ENCODE measurements at places on chromosomes 1 and 21.

DNA sequence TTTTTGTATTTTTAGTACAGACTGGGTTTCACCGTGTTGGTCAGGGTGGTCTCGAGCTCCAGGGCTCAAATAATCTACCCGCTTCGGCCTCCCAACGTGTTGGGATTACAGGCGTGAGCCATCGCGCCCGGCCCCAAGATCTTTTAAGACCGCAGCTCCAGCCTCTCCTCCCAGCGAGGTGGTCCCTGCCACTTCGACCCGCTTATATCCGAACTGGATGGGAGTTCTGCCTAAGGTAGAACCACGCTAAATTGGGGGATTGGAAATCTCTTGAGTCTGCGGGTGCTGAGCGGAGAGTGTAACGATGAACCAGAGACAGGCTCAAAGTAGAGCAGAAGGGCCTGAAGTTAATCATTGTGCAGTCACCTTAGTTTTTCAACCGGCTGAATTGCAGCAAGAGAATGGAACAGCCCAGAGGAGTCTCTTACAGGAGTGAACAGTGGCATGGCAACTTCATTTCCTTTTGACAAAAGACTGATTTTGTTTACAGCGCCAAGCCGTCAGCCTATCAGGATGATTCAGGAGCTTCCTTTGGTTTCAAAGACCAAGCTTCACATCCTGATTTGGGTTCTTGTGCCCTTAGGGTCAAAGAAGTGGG is 726 bp upstream of the CYB5R1 start:
- DNase-seq, result no peak

DNA sequence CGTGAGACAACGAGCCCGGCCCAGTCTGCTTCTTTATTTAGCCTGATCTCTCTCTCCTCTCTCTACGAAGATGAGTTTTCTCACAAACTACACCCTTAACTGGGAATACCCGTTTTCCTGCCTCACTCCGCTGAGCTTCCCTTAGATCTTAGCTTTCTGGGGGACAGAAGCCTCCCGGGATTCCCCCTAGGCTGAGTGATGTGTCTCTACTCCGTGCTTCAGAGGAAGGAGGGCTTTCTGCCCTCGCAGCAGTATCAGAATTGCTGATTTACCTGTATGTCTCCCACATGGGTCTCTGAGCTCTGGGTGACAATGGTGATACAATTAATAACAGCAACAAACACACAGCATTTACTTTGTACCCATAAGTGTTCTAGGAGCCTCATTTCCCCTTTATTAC is 1.0 kb downstream of the ZBTB17 start:
- no peak for DNase-seq

DNA sequence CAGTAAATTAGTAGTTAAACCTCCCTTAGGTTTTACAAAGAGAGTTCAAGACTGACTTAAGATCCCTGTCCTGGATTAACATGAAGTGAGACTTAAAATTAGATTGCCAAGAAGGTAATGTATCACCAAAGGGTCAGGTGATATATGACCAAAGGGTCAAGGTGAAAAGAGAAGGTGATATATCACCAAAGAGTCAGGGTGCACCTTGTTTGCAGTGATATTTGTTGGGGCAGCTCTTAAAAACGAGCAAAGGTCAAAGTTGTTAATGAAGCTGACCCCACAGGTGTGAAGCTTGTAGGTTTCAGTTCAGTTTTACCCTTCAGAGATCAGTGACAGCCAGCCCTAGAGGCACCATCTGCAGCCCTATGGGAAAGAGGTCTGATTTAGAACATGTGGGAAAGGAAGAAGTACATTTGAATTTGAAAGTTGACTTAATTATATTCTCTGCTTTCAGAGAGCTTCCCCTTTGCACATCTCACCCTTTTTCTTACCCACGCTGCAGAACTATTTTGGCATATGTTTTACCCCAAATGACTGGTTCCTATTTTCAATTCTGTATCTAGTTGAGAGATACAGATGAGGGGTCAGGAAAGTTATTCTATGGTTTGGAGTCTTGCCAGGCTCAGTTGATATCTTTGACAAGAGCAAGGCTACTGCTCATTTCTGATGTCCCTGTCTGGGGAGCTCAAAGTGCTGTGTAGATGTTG is 170.8 kb downstream of the S1PR1 start:
- no peak for DNase-seq

- DNase-seq, result no peak
Measured at GRCh38 chr1:24294716-24295371, 24.3 kb upstream of the GRHL3 start.

GRCh38 chr21:32483293-32483595 is 70.7 kb downstream of the EVA1C start:
- peak; percentile 74 for DNase-seq

- no peak for DNase-seq
Measured at GRCh38 chr1:85421179-85421578, 43.8 kb downstream of the DDAH1 start.

- no peak for DNase-seq
Measured at GRCh38 chr1:204442376-204443259, 31.0 kb upstream of the PPP1R15B start.

DNA sequence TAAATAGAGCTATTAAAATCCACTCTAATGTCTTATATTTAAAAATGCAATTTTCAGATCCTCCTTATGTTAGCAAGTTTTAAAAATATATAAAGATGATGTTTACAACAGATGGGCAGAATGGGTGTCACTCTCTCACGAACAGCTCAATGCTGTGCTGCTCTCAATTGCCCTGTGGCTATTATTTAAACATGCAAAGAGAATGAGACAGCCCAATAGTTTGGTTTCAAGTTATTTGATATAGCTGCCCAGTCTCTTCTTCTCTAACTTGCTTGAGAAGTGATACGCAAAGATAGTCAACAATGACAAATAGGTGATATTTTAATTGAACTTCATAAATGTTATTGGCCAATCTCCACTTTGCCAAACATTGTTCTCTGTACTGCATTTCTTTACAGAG is 199.3 kb upstream of the GREM2 start:
- DNase-seq, result no peak

DNA sequence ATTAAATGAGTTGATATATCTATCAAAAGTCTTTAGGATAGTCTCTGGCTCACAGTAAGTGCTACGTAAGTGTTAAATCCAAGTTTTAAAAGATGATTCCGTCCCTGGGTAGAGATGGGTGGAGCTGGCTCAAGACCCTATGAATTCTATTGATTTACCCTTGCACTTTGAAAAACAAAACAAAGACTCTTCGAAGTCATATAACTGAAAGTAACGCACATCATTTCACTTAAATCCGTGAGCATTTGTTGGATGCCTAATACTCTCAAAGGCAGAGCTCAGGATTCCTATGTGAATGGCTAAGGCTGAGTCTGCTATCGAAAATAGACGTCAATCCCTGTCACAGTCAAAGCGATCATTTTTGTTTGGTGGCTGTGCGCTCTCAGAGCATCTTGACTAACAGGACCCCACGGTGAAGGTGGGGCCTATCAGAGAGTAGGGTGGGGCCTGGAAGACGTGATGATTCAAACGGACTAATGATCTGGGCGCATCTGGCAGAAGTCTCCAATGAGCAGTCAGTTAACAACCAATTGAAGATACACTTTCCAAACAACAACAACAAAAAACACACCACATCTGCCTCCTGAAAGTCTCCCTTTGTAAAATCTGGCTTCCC is 1.2 kb upstream of the NUCKS1 start:
- no peak for DNase-seq

DNA sequence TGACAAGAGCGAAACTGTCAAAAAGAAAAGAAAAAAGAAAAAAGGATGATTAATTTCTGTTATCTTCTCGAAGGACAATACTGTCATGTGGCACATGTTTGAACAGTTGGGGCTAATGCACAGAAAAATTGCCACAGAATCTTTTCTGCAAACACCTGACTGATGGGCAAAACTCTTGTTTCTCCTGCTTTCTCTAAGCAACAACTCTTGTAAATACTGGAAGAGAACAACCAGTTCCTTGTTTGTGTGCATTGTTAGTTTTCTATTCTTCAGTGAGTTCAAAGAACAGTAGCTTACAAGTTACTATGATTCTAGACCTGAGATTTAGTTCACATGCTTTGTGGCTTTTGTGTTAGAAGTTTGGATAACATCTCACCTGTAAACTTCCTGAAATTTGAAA is 60.7 kb downstream of the CDC14A start:
- no peak for DNase-seq

DNA sequence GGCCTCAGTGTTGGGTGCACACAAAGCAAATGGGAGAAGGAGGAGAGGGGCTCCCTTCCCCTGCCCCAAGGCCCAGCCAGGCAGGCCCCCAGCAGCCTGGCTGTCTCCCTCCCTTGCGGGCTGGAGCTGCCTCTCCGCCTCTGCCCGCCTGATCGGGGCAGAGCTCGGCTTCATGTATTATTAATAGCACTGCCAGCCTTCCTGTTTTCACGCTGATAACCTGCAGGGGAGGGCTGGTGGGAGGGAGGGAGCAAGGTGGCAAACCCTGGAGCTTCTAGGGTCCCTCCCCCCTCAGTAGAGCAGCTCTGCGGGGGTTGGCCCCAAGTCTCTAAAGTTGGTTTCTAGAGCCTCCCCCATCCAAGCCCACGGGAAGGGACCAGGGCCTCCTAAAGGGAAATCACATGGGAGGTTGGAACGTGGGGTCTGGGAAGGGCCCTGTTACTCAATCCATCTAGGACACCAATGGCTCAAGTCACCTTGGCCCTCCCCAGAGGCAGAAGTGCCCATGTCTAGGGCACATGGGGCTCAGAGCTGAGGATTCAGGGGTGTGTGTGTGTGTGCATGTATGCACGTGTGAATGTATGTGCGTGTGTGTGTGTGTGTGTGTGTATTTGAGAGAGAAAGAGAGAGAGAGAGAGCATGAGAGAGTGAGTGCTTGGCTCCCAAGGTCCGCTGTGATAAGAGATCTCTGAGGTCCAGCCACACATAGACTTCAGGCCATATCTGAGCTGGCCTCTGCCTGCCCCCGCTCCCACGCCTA is 21.8 kb upstream of the POU3F1 start:
- no peak for DNase-seq

GRCh38 chr1:52904208-52904926 is 17.2 kb downstream of the ECHDC2 start:
- no peak for DNase-seq

DNA sequence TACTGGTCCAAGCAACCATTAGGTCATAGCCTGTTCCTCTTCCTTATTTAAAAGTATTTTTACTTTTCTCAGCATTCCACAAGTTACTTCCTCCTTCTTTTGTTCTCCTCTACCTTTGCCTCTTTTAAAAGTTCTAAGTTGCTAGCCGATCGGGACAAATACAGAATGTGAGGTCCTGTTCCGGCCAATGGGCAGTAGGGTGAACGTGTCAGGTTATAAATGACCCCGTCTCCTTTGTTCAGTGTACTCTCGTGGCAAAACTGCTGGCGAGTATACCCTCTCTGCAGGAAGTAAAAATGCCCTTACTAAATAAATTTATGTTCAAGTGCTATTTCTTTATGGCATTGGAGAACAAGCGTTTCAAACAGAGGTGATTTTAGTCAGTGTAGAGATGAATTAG is 2.5 kb downstream of the ADCY10 start:
- DNase-seq, result no peak

GRCh38 chr1:27122652-27123051 is 32.3 kb downstream of the SLC9A1 start:
- peak; percentile 72 for DNase-seq

DNA sequence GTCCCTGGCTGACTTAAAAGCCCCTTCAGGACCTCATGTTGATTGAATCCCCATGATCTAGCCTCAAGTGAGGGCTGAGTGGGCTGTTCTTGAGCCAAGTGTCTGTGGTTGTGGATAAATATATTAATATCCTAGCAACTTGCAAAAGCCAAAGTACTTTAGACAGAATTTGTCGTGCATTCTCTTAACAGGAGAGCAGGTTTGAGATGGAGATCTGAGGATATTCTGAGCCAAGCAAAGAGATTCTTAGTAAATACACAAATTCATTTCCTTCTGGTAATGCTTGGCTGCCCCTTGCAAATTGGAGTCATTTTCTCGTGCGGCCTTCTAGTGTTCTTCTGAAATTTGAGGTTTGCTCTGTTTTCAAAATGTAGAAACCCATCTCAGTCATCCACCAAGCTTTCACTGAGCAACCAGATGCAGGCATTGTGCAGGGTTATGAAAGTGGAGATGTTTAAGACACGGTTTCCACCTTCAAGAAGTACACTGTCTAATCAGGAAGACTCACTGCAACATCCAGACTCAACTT is 242.1 kb upstream of the JUN start:
- peak; percentile 65 for DNase-seq

- no peak for DNase-seq
Measured at GRCh38 chr1:15703562-15703961, 19.4 kb downstream of the PLEKHM2 start.

GRCh38 chr1:78526496-78526895 is 35.7 kb downstream of the PTGFR start:
- no peak for DNase-seq

- DNase-seq, result no peak
Measured at GRCh38 chr1:239914751-239915231, 176.9 kb upstream of the FMN2 start.

DNA sequence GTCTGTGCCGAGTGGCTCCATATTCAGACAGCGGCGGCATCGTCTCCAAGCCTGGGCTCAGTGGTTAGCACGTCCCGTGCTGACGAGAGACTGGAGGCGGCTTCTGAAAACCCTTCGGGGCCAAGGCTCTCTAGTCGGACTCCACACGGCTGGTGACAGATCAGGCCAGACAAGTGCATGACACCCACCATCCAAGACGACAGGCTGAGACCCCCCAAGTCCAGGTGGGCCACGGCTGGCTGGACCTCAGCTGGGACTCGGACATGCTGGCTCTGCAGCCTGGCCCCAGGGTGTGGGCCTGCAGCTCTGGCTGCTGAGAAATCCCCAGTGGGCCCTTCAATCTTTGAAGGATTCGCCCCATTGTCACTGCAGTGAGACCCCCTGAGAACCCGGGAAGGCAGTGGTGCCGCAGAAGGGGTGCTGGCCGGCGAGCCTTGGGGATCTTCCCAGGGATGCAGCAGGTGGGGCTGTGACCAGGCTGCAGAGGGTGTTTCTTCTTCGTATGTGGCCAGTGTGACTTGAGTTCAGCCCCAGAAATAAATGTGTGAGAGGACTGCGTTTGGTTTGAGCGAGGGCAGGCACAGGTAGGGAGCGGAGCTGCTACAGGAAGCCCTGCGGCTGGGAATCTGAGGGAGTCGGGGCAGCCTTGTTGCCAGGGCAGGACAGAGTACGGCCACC is 15.9 kb upstream of the SLC19A1 start:
- DNase-seq, result no peak

- no peak for DNase-seq
Measured at GRCh38 chr1:211527888-211528287, 35.9 kb upstream of the RD3 start.
